ENCODE measurements at places on chromosomes 16 and 17.

DNA sequence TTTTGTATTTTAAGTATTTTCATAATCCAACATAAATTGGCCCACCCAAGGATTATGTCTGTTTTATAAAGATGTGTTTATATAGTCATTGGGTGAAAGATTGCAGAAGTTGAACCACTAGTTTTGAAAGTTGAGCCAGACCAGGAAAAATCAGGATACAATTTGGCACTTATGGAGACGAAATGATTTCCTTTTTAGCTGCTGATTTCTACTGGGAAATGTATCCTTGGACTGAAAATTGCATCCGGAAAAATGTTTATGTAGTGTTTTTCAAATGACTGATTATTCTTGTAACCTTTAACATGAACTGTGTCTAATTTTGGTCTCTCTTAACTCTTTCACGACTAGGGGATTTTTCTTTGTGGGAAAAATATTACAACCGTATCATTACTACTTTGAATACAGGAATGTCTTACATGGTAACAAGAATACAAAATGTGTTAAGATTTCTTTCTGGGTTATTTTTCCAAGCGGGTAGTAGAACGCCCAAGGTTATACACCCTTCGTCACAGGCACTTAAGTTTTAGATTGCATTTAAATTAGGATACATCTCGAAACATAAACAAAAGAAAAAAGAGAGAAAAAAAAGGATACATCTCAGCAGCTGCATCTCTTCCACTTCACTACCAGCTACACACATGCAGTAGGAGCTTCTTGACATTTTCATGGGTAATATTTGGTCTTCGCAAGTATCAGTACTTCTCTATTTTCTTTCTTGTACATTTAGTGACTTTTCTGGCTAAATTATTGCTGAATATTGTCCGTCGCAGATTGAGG is 273.0 kb upstream of the TBX2 start:
- no peak for DNase-seq

DNA sequence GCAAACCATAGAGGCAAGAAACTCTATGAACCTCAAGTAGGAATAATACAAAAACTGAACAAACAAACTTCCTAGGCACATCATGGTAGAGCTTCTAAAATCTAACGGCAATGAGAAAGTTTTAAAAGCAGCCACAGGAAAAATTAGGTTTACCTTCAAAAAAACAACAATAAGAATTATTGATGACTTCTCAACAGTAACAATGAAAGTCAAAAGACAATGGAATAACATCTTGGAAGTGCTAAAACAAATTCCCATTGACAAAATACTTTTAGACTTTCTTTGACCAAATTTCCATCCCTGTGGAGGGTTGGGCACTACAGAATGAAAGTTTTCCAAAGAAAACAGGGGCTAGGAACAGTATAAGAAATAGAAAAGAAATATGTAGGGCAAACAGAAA is 222.9 kb upstream of the ERCC4 start:
- no peak for DNase-seq

- peak; percentile 87 for DNase-seq
Measured at GRCh38 chr17:74842599-74843351, 16.9 kb downstream of the GRIN2C start.

DNA sequence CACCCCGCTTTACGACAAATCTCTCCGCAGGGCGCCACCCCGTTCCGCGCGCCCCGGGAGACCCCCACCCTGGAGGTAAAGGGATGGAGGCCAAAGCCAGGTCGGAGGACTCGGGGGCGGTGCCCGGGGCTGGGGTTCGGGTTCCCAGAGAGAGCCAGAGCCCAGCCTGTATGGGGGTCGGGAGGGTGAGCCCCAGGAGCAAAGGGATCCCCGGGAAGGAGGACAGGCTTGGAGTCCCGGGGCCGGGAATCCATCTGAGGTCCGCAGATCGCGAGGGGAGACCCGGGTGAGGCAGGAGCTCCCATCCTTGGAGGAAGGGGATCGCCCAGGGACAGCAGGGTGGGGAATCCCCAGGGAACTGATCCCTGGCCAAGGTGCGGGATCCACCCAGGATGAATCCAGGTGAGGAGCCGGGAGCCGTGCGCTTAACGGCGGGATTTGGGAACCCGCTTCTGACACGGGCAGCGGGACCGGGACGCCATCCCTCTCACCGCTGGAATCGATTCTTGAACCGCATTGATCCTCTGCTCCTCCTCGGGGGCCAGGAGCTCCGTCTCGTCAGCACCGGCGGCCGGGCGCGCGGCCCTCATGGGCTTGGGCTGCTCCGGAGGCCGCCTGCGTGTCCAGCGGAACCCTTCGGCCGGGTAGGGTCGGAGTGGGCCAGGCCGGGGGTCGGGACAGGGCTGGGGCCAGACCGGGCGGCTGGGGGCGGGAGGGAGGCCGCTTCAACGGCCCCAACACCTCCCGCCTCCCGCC is at the start of gene MMD:
Gene MMD, minus strand, starts transcription at position 657 of the 756 bp plus-strand sequence. Its CDS starts 140 bp downstream, at position 517.
- no peak for DNase-seq

DNA sequence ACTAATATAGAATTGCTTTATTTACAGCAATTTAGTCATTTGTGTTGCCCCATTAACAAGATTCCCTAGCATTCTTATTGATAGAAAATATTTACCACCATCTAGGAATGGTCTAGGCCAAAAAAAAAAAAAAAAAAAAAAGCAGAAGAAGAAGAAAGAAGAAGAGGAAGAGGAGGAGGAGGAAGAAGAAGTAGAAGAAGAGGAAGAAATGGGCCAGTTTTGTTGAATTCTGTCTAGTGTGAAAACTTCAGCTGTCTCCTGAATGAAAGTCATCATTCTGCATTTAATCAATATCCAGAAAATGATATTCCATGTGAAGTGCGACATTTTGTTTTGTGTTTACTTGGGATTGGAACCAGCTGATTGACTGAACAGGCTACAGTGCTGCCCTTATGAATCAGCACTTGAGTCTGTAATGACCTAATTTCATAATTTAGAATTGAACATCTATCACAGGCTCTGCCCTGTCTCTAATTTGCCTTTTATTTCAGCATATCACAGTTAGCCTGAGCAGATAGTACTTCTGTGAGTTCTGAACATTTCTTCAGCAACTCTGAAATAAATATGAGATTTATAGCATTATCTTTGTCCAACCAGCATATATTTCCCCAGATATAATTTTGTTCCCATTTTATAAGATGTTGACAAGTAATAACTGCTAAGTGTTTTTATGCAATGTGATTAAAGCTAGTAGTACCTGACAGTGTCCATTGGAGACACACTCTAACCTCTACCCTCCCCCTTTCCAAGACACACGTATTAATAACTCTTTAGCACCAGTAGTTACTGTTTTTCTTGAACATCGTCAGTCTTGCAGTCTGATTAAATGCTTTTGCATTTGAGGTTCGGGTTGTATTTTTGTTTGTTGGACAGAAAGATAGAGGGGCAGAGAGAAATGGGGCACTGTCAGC is 5.9 kb downstream of the ANKFN1 start:
- DNase-seq: no peak

DNA sequence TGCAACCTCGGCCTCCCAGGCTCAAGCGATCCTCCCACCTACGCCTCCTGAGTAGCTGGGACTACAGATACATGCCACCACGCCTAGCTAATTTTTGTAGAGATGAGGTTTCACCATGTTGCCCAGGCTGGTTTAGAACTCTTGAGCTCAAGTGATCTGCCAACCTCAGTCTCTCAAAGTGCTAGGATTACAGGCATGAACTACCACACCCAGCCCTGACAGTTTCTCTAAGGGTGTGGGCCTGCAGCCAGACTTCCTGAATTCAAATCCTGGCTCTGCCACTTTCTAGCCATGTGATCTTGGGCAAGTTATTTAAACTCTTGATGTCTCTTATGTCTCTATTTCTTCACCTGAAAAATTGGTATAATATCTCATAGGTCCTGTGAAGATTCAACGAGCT is 5.6 kb downstream of the CUEDC1 start:
- no peak for DNase-seq
